ENCODE measurements at places on chromosomes 5 and 9.

GRCh38 chr9:116466271-116467235 is 220.6 kb upstream of the TRIM32 start:
- no peak for DNase-seq

DNA sequence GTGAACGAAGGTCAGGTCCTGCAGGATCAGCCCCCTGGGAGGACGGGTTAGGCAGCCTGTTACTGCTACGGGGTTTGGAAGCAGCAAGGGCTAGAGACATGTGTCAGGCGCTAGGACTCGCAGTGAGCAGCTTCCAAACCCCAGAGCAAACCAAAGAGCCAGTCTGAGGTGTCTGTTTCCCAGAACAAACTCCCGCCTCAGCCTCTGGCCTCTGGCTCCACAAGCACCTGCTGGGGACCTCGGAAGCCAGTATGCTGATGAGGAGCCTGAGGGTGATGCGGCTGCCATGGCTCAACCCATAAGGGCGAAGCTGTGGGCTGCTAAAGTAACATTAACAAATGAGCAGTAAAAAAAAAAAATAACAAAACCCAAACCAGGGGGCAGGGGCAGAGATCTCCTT is 35.0 kb downstream of the PRRT1B start:
- DNase-seq: no peak

GRCh38 chr5:173735184-173735583 is 118.7 kb upstream of the BOD1 start:
- no peak for DNase-seq

GRCh38 chr9:116697362-116697761 is 10.3 kb downstream of the TRIM32 start:
- no peak for DNase-seq

- no peak for DNase-seq
Measured at GRCh38 chr5:176553260-176554085, 4.3 kb downstream of the CDHR2 start.

DNA sequence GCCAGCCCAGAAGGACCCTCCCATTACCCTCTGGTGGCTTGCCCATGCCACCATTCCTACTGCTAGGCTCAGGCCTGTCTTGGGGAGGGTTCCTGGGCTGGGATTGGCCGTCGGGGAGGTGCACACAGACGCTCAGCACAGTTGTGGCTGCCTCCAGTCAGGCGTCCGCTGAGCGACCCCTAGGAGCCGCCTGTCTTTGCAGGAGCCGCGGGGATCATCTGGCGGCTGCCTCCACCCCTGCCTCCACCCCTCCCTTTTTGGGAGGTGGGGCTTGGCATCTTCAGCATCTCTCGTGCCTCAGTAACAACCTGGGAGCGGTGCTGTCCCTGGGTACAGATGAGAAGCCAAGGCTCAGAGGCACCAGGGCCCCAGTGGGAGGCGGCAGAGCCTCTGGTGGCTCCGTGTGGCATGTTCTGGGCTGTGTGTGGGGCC is 39.6 kb downstream of the RXRA start:
- no peak for DNase-seq

- no peak for DNase-seq
Measured at GRCh38 chr5:14260637-14261036, 117.5 kb downstream of the TRIO start.

GRCh38 chr9:137458194-137459151 is 661 bp downstream of the NSMF start:
- no peak for DNase-seq

- peak; percentile 59 for DNase-seq
Measured at GRCh38 chr5:94618029-94618492, 343 bp downstream of the KIAA0825 start.

- no peak for DNase-seq
Measured at GRCh38 chr5:2894736-2895135, 143.3 kb upstream of the IRX2 start.

GRCh38 chr5:51389288-51389576 is 6.0 kb downstream of the ISL1 start:
- DNase-seq: no peak

DNA sequence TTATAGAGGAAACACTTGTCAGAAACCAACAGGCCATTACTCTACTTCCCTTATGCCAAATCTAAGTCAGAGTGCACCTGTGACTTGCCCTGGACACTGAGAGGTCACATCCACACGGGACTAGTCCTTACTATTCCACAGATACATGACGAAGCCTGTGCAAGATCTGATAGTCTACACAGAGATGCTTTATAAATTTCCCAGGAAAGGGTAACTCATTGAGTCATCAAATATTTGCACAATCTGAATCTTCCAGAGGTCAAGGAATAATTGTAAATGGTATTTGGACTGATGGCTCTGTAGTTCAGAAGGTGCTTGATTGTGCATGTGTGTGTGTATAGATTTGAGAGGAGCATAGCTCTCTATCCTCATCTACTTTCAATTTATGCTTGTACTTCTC is 55.2 kb upstream of the JAK2 start:
- DNase-seq: no peak

DNA sequence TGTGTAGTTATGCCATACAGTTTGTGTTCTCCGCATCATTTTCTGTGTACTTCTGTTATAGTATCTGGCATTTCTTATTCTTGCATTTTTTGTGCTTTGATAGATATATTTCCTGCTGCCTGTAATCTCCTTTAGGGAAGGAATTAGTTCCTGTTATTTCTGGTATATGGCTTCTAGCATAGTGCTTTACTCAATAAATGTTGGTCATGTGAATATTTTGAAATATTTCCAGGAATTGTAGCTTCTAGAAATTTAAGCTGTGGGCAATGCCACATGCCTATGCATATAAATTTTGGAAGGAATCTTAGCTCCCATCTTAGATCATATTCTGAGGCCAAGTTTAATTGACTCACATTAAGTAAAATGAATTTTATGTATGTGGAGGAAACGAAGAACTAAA is 11.5 kb upstream of the PRRC1 start:
- DNase-seq: peak; percentile 66

GRCh38 chr9:112006361-112007020 is 109.9 kb downstream of the UGCG start:
- DNase-seq: no peak

DNA sequence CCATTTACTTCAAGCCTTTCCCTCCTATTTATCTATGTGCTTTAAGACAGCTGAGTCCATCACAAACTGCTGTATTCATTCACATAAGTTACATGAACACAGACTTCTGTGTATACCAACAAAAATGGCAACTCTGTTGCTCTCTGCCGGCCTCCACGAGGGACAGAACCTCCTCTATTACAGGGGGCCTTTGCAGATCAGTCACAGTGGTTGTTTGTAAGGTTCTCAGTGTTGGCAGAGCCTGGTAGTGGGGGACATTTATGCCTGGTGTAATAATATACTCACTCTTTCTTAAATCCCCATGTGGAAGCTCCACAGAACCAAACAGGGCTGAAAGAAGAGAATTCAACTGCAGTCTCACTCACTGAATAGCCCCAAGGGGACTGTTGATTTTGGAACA is 76.5 kb downstream of the SLC1A1 start:
- DNase-seq: no peak

- no peak for DNase-seq
Measured at GRCh38 chr5:107149243-107150005, 521.3 kb downstream of the EFNA5 start.

- DNase-seq: no peak
Measured at GRCh38 chr9:14231196-14231990, 82.5 kb downstream of the NFIB start.

DNA sequence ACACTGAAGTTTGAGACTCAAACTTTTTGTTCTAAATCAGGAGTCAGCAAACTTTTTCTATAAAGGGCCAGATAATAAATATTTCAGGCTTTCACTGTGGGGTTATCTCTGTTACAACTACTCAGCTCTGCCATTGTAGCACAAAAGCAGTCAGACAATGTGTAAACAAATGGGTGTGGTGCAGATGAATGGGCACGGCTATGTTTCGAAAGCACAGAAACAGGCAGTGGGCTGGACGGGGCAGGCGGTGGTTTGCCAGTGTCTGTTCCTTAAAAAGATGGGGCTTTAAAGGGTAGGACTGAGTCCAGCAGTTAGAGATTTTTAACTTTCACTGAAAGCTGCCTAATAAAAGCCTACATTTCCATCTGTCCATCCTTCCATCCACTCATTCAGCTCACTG is 48.9 kb downstream of the PFDN1 start:
- DNase-seq: peak; percentile 80

- no peak for DNase-seq
Measured at GRCh38 chr5:138466900-138467710, 1.8 kb downstream of the EGR1 start.

GRCh38 chr5:157431544-157432200 is 28.3 kb upstream of the NIPAL4 start:
- DNase-seq: peak; percentile 59

- no peak for DNase-seq
Measured at GRCh38 chr5:144089401-144090021, 80.9 kb downstream of the YIPF5 start.

- DNase-seq: no peak
Measured at GRCh38 chr5:127281609-127282008, 9.0 kb upstream of the MEGF10 start.

GRCh38 chr5:123735384-123735783 is 223.4 kb downstream of the CSNK1G3 start:
- no peak for DNase-seq

- DNase-seq: peak; percentile 61
Measured at GRCh38 chr9:110975969-110976368, 62.3 kb downstream of the LPAR1 start.

DNA sequence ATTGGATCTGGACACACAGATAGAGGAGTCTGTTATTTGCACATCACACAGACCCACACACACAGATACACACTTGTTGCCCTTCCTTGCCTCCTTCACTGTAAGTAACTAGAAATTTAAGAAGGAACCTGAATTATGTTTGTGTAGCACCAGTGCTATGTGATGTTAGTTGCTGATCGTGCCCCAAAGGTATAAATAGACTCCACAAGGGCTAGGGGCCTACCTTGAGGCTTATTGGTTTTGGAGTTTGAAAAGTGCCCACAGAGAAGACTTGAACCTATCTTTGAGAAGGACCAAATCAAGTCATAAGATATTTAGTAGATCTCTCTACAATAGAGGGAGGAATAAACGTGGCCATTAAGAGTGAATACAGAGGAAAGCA is 8.8 kb upstream of the TGFBI start:
- no peak for DNase-seq

DNA sequence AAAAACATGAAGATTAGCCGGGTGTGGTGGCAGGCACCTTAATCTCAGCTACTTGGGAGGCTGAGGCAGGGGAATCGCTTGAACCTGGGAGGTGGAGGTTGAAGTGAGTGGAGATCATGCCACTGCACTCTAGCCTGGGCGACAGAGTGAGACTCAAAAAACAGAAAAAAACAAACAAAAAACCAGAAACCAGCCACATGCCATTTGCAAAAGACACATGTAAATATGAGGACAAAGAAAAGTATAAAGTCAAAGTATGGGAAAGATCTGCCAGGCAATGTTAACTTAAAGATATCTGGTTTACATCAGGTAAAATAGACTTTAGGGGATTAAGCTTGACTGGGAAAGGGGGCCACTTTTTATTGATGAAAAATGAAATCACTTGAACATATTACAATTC is 90.7 kb downstream of the FNBP1 start:
- no peak for DNase-seq

GRCh38 chr5:19733612-19734495 is 254.1 kb downstream of the CDH18 start:
- DNase-seq: no peak

- DNase-seq: no peak
Measured at GRCh38 chr5:4674166-4674565, 466.0 kb upstream of the ADAMTS16 start.

DNA sequence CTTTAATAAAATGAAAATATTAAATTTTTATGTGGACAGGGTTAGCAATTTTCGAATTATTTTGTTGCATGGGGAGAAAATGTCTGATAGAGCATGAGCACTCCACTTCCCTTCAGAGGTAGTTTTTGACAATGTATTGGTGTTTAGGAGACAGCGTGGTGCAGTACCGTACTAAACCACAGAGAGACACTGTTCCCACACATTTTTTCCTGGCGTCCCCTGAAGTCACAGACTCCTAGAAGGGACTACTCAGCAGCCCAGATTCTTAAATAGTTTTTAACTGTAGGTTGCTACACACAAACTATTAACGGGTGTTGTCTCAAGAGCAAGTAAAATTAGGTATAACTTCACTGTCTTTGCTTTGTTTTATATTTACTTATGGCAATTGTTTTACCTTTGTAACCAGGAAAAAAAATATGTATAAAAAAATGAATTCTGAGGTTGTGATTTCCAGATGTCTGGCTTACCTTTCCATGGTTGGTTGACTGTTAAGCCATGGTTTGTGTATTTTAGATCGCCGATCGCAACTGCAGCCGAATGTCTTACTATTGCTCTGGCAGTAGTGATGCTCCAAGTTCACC is 171.2 kb downstream of the DOCK8 start:
- no peak for DNase-seq

- DNase-seq: no peak
Measured at GRCh38 chr5:89279391-89280036, 396.5 kb upstream of the MEF2C start.

DNA sequence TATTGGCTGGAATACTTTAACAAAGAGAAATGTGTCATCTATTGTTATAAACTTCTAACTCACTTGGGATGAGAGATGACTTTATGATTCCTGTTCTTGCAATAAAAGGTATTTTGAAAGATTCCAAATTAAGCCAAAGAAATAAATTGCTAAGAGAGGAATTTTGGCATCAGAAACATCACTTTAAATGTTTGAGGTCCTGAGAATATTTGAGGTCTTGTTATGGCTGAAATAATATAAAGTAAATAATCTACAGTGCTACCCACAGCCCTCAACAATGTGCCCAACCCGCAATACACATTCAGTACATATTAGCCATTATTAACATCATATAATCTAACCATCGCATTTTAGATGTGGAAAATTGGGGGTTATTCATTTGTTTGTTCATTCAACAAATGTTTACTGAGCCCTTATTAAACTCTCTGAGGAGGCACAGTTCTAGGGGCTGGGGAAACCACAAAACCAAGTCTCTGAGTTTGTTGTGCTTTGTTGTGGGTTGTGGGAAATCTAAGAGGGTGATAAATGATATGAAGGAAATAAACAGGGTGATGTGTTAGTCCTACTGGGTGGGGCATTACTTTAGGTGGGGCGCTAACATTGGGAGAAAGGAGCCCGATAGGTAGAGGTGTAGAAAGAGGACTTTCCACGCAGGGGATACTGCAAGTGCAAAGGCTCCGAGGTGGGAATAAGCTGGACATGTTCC is 135.2 kb upstream of the CLINT1 start:
- DNase-seq: no peak

DNA sequence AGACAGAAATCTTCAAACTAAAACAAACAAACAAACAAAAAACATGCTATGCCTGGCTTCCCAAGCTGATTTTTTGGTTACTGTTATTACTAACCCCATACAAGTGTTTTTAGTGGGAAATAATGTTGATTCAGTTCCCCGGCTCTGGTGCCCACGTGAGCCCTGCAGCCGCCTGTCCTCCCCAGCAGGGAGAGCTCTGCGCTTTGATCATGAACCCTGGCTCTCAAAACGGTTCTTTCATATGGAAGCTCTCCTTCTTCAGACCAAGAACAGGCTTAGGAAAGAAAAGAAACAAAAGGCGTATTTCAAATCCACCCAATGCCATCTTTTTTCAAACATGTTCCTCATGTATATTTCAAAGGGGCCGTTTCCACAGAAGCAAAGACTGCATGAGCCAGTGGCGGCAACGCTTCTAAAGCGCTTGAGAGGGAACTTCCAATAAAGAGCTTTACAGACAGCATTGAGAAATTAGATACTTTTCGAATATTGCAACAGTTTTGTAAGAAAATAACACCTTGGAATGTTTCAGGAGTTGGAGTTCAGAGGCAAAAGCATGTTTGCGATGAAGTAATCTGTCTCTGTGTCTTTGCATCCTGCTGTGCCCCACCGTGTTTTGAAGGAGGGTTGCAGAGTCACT is 74.8 kb downstream of the ICE1 start:
- no peak for DNase-seq

All from inflammatory macrophage treated with lipopolysaccharide for 1 hour (primary cell).